Muscle of back (tissue), 13 donors: ENCODE measurements at places on chromosomes 4 and X. TPM values are rescaled to one million over a fixed set of nuclear protein-coding genes. Genes with fewer than 3 reads are reported as not detected.
A peak's percentile ranks its signal among the peaks of the same experiment; 100 is the strongest.

GRCh38 chr4:8847331-8847730, 24.3 kb downstream of the HMX1 start:
- no peak for DNase-seq

- peak; percentile 44 for DNase-seq
Observed at GRCh38 chr4:7770224-7771050, 169.2 kb downstream of the AFAP1 start.

- DNase-seq = no peak
Observed at GRCh38 chr4:168883513-168883912, 126.5 kb downstream of the CBR4 start.

DNA sequence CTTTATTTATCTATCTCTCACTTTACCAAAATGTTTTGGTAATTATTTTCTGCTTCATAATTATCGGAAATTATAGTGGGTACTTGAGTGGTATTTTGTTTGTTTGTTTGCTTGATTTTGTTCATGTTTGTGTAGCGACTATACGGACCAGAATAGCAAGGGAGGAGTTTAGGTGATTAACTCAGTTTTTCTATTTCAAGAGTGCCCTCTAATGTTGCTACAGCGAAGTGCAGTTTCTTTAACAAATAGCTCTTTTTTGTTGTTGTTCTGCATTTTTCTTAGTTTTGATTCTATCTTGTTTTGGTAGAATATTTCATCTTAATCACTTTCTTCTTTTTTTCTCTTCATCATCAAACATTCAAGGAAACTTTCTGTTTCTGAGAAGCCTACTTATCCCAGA, 40.8 kb upstream of the QRFPR start:
- DNase-seq = no peak

- DNase-seq = no peak
Observed at GRCh38 chr4:185642907-185643306, 107.6 kb upstream of the PDLIM3 start.

DNA sequence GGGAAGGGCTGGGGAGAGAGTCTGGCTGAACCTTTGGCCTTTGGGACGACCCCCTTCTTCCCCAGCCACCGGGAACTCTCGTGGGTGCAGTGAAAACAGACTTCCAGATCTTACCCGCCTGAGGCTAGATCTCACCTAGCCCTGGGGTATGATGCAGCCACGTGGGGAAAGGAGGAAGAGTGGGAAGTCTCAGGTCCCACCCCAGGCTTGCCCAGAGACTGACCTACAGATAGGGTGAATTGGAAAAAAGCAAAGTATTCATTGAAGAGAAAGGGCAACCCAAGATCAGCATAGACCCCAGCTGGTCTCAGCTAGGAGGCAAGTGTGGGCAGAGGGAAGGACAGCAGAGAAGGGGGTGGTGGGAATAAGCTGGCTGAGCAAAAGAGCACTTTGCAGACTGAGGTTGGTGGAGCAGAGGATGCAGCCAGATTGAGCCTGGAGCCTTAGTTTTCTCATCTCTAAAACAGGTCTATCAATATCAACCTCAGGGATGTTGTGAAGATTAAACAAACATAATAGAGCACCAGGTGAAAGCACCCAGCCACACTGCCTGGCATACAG, 4.2 kb upstream of the EFNB1 start:
- no peak for DNase-seq

GRCh38 chr4:153655928-153656327, 28.2 kb upstream of the TLR2 start:
- peak; percentile 10 for DNase-seq

DNA sequence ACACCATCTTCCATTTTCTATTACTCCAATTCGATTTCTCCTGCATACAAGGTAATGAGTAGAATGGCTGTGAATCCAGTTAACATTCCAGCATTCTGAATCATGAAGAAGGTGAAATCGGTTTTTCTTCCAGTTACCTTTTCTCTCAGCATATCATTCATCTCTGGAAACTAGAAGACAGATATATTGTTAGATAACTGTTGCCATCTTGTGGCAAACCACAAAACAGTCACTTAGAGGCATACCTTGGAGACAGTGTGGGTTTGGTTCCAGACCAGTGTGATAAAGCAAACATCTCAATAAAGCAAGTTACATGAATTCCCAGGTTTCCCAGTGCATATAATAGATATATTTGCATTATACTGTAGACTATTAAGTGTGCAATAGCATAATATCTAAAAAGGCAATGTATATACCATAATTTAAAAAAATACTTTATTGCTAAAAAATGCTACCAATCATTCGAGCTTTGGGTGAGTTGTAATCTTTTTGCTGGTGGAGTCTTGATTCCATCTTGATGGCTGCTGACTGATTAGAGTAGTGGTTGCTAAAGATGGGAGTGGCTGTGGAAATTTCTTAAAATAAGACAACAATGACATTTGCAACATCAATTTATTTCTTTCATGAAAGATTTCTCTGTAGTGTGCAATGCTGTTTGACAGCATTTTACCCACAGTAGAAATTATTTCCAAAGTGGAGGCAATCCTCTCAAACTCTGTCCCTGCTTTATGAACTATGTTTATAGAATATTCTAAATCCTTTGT, 82.1 kb downstream of the SLC39A8 start:
- DNase-seq = peak; percentile 65

DNA sequence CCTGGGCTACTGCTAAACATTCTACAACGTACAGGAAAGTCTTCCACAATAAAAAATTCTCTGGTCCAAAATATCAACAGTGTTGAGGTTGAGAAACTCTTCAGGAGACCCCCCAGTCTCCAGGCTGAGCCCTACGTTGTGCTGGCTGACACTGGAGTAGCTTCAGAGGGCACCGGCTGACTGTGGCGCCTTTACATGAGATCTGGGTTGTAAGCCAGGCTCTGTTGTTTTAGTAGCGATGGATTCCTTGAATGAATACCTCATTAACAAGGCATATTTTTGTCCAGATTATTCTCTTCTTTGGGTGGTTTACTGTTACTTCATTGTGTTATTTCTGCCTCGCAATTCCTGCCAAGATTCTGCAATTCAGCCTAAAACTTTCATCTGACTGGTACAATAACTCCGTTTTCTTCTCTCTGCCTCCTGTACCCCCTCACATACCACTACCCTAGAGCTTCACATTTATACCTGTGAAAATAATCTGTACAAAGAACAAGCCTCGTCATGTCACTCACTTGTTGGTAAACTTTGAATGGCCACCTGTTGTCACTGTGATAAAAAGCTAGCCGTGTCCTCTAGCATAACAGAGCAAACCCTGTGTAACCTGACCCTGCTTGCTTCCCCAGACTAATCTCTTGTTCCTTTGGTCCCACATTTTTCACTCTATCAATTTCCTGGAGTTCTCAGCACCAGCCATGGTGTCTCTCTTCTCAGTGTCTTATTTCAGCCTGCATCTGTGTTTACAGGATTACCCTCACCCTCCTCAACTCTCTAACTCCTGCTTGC, 1476.1 kb upstream of the TENM3 start:
- DNase-seq = no peak

DNA sequence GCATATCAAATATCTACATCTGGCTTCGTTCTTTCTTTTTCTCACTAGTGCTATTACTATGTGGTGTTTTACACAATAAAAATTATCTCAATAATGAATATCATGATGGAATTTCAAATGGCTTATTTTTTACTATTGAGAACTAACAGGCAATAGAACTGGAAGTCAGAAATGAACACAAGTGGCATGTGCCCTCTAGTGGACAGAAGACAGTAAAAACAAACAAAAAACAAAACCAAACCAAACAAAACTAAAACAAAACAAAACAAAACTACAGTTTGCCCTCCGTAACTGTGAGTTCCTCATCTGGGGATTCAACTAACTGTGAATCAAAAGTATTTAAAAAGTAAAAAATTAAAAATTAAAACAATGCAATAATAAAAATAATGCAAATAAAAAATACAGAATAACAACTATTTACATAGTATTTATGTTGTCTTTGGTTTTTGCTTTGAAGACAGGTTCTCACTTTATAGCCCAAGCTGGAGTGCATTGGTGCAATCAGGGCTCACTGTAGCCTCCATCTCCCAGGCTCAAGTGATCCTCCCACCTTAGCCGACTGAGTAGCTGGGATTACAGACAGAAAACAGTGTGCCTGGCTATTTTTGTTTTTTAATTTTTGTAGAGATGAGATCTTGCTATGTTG, 195.6 kb upstream of the TACR3 start:
- peak; percentile 16 for DNase-seq

The TIMP1 gene
- polyA plus RNA-seq = 147 TPM

The GLOD5 gene
- polyA plus RNA-seq = not detected

The PQBP1 gene
- polyA plus RNA-seq = 58.2 TPM

The TEX13B gene
- not detected for polyA plus RNA-seq

The MAGEB2 gene
- 0.12 TPM for polyA plus RNA-seq

The CDX4 gene
- polyA plus RNA-seq = not detected

The CHM gene
- polyA plus RNA-seq = 12.4 TPM

The ARR3 gene
- 0.09 TPM for polyA plus RNA-seq

The GAGE12H gene
- not detected for polyA plus RNA-seq
